ENCODE measurements at places on chromosomes 7 and 10. TPM values are rescaled to one million over a fixed set of nuclear protein-coding genes. Genes with fewer than 3 reads are reported as not detected.

The RNF133 gene
- 0.11 TPM for total RNA-seq

- H3K36me3 ChIP-seq, result no peaks in the 10 kb centered on the region
- no peaks in the 10 kb centered on the region for H3K27me3 ChIP-seq
- H3K4me1 ChIP-seq, result peaks cover 5% of the 10 kb centered on the region
- no peak overlapping the region for H3K27ac ChIP-seq
These were observed 47.7 kb downstream of the LRGUK start for GRCh38 chr7:134174795-134175261.

GRCh38 chr7:13036256-13036780 is 348.9 kb downstream of the ARL4A start:
- no peak overlapping the region for H3K27ac ChIP-seq
- no peak overlapping the region for H3K4me3 ChIP-seq
- H3K4me1 ChIP-seq, result peaks cover 38% of the 10 kb centered on the region
- DNase-seq, result no peak
- H3K27me3 ChIP-seq, result no peaks in the 10 kb centered on the region
- peaks cover 20% of the 10 kb centered on the region for H3K36me3 ChIP-seq

DNA sequence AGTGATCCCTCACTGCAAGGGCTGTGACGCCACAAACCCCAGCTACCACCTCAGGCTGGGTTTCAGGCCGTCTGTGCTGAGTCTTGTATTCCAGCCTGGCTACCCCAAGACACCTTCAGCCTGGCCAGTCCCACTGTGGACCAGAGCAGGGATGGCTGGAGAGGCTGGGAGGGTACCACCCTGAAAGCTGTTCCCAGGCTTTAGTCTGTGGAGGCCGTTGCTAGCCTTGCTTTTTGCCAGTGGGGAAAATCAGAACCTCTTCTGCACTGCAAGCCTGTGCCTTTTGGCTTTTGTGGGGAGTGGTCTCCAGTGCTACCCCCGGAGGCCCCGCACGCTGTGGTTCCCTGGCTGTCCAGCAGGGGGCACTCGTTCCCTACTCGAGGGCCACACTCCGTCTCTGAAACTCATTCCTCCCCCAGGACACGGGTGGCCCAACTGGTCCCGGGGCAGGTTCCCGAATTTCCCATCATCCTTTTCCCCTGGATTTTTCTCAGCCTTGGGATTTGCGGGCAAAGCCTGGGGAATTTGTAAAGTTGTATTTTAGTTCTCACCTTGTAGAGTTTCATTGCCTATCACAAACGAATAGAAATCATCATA is 128.4 kb upstream of the BTBD16 start:
- H3K27ac ChIP-seq, result no peak overlapping the region
- no peaks in the 10 kb centered on the region for H3K27me3 ChIP-seq
- peak; percentile 90 for DNase-seq

The TRIM4 gene
- total RNA-seq, result 9.8 TPM

The ANKRD22 gene
- not detected for total RNA-seq

DNA sequence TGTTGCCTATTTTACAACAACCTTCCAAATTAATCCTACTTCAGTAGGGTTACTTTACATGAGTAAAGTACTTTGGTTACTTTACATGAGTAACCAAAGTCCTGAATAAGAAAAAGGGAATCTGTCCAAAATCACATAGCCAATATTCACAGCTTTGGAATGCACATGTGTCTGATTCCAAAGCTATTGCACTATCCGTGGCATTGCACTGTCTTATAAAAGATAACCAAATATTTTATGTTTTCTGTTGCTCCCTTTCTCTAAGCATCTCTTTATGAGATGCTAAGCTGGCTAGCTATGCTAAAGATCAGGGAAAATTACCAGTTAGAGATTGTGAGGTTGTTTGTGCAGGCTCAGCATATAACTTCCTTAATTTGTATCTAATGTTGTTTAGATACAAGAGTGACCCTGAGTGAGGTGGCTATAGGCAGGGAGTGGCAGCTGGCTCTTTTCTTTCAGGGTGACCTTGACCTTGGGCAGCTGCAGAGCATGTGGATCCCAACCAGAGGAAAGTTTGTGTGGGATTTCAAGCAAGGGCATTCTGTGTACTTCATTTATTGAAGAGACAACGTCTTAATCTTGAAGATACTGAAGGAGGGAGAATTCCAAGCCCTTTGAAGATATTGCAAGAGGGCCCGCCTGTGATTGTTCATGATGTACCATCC is 366.1 kb upstream of the ANKRD30A start:
- H3K27ac ChIP-seq, result no peak overlapping the region
- H3K36me3 ChIP-seq, result no peaks in the 10 kb centered on the region
- H3K4me3 ChIP-seq, result no peak overlapping the region
- DNase-seq, result no peak

The SEMA3D gene
- 2.2 TPM for total RNA-seq

The NPFFR1 gene
- total RNA-seq, result 0.05 TPM

GRCh38 chr10:34280599-34281374 is 534.3 kb downstream of the PARD3 start:
- 0 out of 2 replicates have a peak overlapping the region, but pooled peaks have one; percentile 0 for H3K27ac ChIP-seq
- H3K36me3 ChIP-seq, result no peaks in the 10 kb centered on the region
- no peak for DNase-seq
- no peaks in the 10 kb centered on the region for H3K27me3 ChIP-seq
- peaks cover 24% of the 10 kb centered on the region for H3K4me1 ChIP-seq

Measured in WTC11 (cell line).